NCI-H187 (cell line): ENCODE measurements at places on chromosomes 5 and 9.

- DNase-seq = no peak
Measured at GRCh38 chr5:107979900-107980299, 309.2 kb upstream of the EFNA5 start.

GRCh38 chr5:4661836-4662235 is 478.3 kb upstream of the ADAMTS16 start:
- DNase-seq = no peak

GRCh38 chr9:123368536-123369153 is 12.6 kb downstream of the CRB2 start:
- no peak for DNase-seq

GRCh38 chr9:74517188-74517587 is 20.1 kb downstream of the RORB start:
- DNase-seq = no peak

- DNase-seq = no peak
Measured at GRCh38 chr5:121731377-121731776, 120.3 kb upstream of the FTMT start.

DNA sequence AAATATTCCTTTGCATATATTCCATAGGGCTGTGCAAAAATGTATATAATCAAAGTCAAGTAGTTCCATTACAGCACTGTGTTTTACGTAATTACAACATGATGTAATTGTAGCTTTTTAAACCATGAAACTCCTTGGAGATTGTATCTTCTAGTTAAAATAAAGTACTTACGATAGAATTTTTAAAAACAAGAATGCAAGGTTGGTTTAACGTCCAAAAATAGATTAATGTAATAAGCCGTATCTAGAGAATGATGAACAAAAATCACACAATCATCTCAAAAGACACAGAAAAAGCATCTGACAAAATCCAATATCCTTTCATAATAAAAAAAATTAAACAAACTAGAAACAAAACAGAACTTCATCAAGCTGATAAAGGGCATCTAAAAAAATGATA is 86.2 kb downstream of the DENND1A start:
- no peak for DNase-seq

DNA sequence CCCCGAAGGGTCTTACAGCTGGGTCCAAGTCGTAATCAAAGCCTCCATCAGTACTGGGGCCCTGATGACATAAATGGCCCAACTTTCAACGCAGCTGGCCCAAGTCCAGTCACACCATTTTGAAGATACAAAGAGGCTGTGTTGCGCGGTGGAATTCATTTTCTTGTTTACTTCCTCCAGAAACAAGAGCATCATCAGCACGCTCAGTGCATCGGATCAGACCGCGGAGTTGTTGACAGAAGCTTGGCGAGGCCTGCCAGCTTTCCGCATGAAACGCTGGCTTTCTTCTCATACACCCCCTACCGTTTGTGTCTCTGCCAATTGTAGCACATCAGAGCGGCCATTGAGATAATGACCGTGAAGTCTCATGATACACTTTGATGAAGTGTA is 101.7 kb upstream of the SPATA31D4 start:
- no peak for DNase-seq

DNA sequence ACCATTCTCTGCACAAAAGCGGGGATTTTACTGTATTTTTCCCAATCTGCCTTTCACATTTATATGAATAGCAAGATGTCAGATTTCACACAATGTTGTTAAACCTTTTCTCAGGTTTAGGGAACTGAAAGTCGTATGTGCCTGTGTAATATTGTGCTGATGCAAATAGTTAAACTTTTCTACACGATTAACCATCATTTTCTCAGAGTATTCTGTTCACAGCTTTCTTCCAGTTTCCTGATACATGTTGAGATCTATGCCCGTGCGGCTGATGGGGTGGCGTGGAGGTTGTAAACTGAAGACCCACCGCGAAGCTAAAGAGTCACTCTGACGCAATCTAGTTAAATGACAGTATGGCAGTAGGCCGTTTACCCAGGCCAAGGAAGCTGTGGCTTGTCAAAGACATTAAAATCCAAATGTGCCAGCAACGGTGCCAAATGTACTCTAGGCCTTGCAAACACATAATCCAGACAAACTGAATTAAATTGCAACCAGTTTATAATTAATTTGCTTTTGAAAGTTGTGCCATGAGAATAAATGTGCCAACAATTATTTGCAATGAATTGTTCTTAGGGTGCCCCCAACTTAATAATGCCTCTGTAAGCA is 145.7 kb downstream of the EBF1 start:
- DNase-seq = no peak

DNA sequence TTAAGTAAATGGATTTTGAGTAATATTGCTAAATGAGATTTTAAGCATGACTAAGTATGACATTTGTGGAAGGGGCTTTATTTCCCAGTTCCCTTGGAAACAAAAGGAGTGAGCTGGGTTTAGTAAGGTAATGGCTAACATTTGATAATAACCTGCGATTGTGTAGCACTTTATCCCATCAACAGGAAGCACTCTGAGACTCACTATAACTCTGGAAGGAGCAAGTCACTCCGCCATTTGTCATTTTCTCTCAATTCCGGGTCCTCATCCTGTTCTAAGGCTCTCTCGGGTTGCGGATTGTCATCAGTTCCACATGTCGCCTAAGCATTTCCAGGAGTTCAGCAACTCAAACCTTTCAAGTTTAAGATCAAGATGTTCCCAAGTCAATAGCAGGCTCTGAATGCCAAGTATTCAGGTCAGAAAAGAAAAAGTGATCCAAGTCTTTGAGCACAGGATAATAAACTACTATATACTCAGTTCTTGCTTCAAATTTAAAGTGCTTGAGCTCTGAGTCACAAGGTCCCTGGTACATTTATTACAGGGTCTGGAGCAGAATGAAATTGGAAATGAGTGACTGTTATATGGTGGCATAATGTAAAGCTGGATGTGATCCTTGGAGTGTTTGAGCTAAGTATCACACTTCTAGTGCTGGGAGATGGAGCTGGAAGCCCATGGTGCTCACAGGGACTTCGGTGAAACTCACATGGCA is 39.3 kb downstream of the CAPSL start:
- DNase-seq = no peak

DNA sequence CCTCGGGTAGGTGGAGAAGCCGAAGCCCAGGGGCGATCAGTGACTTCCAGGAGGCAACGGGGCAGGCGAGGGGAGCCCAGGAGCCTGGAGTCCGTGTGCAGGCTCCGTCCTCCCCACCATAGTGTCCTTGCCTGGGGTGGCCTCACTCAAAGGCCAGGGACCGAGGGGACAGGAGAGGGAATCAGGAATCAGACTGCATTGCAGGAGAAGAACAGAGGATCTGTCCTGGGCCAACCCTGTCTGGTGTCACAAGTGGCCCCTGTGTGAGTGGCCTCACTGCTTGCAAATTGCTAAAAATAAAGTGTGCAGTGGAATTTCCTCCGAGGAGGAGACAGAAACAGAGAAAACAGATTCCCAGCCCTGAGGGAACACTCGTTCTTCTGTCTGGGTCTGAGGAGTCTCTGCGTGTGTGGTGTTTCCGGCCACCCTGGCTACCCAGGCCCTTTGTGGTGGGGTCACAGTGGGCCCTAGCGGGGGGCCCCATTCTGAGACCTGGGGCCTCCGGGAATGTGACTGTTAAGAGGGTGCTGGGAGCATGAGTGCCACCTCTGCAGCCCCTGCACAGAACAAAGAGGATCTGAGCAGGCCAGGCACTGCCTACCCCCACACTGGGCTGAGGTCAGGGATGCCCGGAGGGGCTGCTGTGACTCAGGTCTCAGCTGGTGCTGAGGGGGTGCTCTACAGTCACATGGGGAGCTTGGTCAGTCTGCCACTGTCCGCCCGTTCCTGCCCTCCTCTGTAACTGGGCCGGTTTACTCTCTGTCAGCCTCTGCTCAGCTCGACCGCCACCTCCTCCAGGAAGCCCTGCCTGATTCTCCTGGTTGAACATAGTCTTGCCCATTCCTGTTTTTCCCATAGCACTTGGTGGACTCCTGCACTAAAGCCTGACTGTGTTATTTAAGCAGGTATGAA is 7.4 kb downstream of the TRAF1 start:
- DNase-seq = no peak

GRCh38 chr5:160398806-160399205 is 1.0 kb downstream of the FAM200C start:
- DNase-seq = no peak

DNA sequence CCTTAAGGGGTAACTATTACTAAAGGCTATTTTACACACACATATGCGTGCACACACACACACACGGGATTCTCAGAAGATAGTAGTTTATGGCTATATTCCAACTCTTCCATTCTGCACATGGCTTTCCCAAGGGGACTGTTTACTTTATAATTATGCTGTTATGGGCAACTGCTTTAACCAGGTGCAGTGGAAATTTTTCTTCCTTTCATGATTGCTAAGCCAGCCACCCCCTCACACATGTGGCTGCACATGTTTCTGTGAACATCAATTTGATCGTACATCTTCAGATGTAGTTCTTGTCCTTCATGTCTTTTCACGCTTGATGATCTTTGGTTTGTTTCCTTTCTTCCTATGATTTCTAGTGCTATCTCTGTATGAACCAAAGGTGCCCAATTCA is 37.0 kb downstream of the MRPS30 start:
- no peak for DNase-seq

DNA sequence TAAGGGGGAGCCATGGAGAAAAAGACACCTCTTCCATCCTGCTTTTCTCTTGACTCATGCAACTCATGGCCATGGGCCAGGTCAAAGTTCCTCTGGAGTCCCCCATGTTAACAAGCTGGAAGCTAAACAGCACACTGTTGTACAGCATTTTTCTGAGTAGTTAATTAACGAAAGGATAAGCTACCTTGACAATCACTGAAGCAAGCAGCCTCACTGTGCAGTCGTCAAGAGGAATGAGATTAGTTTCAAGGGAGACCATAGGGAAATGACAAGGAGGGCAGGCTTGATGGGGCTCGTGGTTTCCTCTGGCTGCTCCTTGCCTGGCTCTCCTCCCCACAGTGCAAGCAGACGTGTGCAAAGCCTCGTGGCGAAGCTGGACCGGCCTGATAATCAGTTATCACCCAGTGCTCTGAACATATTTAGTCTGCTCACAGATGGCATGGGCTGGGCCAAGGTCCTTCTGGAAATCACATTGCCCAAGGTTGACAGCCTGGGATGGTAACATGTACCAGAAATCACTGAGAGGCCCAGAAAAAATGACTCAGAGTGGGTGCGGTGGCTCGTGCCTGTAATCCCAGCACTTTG is 209.5 kb downstream of the SLIT3 start:
- DNase-seq = no peak

DNA sequence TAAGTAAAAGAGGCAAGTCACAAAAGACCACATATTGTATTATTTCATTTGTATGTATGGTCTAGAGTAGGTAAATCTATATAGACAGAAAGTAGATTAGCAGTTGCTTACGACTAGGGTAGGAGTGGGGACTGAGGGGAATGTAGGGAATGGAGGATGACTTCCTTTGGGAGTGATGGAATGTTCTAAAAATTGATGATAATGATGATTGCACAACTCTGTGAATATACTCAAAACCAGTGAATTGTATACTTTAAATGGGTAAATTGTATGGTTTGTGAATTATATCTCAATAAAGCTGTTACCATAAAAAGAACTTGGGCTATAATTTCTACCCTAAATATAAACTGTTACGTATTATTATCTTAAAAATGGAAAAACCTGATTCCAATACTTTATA is 35.0 kb downstream of the ADAMTS6 start:
- no peak for DNase-seq

DNA sequence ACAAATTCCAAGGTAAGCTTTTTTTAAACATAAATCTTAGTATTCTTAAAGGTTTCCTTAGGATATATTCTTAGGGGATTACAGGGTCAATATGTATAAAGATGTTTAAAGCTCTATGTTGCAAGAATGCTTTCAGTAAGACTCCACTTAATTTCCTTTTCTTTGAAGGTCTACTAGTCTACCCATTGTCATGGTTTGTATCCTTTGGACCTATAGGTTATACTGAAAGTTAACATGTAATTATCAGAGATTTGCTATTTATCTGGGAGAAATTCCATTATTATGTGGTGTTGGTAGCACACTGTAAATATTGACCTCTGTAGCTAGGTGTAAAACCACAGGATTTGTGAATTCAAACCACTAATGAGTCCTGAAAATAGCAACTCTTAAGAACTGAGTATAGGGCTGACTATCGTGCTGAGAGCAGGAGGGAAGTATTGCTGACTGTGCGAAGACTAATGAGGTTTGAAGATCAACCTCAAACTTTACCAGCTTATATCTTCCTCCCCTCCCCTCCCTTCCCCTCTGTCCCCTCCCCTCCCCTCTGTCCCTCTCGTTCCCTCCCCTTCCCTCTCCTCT is 85.6 kb downstream of the GADD45G start:
- DNase-seq = no peak

DNA sequence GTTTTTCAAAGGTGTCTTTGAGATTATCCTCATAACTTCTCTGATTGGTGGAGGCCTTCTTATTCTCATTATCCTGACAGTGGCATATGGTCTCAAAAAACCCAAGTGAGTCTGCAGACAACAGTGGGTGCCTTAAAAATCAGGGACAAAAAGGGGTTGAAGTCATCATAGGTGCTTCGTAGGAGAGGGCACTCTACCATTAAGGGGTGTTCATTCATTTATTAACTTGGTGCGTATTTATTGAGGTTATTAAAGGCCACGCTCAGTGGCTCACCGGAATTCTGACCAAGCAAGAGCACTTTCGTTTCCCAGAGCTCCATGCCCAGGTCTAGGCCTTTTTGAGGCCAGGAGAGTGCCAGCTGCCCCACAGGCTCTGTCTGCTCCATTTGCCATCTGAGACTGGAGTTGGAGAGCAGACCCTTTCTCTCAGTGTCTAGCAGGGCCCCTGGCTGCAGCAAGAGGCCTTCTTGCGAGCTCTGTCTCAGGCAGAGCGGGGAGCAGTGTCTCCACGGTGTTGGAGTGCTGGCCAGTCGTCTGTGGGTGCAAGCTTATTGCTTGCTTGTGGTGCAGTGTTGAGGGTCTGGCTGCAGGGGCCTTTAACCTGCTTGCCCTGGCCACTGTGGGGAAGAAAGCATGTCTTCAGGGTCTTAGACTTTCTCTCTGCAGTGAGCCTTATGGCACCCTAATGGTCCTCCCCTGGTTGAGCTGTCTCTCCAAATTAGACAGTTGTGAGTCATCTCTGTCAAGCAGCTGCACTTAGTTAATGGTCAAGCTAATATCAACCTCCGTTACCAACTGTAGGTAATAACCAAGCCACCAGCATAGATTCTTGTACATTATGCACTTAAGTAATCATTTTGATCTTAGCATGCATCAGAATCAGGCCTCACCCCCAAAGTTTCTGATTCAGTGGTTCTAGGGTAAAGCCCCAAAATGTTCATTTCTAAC is 62.6 kb downstream of the IL31RA start:
- no peak for DNase-seq

GRCh38 chr9:88237479-88237961 is 99.2 kb upstream of the SPATA31C2 start:
- DNase-seq = no peak

GRCh38 chr9:37455884-37456647 is 9.2 kb downstream of the ZBTB5 start:
- DNase-seq = no peak
